Fibroblast of lung (primary cell): ENCODE measurements at places on chromosomes 2 and 18. TPM values are rescaled to one million over a fixed set of nuclear protein-coding genes. Genes with fewer than 3 reads are reported as not detected.

Gene C2orf80
- not detected in 2 replicates for total RNA-seq

Gene GCKR
- total RNA-seq = 0.26 and 0.50 TPM in 2 replicates

Gene POTEC
- not detected in 2 replicates for total RNA-seq

Gene MFSD6
- 15.2 and 31.4 TPM in 2 replicates for total RNA-seq

Gene TEX44
- not detected in 2 replicates for total RNA-seq

Gene GREB1
- 0.51 and 2.0 TPM in 2 replicates for total RNA-seq

DNA sequence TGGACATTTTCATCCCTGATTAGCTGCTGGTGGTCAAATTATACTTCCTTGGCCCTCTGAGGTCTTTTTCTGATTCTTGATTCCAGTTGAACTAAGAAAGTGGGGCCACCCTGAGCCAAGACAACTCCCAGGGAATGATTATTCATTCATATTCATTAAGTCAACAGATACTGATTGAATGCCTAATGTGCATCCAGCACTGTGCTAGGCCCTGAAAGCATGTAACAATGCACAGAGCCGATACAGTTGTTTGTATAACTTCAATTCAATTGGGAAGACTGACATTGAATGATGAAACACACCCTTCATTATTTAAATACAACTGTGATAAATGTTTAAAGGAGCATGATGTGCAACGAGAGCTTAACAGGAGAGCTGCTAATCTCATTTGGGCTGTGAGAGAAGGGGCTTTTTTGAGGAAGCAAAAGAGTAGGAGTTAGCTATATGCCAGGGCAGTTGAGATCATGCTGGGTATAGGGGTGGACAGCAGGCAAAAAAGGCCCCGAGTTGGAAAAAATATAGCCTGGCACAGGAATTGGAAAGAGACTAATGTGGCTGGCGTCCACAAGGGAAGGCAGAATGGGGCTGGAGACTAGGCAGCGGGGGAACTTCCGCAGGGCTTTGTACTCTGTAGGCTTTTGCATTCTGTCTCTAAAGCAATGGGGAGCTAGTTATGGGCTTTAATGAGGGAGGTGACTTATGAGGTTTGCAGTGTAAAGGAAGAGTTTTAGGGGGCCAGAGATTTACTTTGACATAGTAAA lies 57.2 kb upstream of the ACVR1 start:
- DNase-seq = no peak
- no peaks in the 10 kb centered on the region for H3K36me3 ChIP-seq
- H3K27ac ChIP-seq = no peak overlapping the region
- no peaks in the 10 kb centered on the region for H3K4me1 ChIP-seq
- peaks cover 13% of the 10 kb centered on the region for H3K27me3 ChIP-seq

- H3K4me1 ChIP-seq = no peaks in the 10 kb centered on the region
- no peak overlapping the region for H3K27ac ChIP-seq
- H3K36me3 ChIP-seq = no peaks in the 10 kb centered on the region
- no peak for DNase-seq
- no peaks in the 10 kb centered on the region for H3K27me3 ChIP-seq
Measured at GRCh38 chr2:2582998-2583545, 252.0 kb upstream of the MYT1L start.

- DNase-seq = peak; percentile 0
- no peaks in the 10 kb centered on the region for H3K4me1 ChIP-seq
- no peak overlapping the region for H3K4me3 ChIP-seq
- H3K27ac ChIP-seq = no peak overlapping the region
Measured at GRCh38 chr2:83742117-83742782, 716.8 kb downstream of the SUCLG1 start.
